ENCODE measurements at places on chromosomes 2 and 18.

DNA sequence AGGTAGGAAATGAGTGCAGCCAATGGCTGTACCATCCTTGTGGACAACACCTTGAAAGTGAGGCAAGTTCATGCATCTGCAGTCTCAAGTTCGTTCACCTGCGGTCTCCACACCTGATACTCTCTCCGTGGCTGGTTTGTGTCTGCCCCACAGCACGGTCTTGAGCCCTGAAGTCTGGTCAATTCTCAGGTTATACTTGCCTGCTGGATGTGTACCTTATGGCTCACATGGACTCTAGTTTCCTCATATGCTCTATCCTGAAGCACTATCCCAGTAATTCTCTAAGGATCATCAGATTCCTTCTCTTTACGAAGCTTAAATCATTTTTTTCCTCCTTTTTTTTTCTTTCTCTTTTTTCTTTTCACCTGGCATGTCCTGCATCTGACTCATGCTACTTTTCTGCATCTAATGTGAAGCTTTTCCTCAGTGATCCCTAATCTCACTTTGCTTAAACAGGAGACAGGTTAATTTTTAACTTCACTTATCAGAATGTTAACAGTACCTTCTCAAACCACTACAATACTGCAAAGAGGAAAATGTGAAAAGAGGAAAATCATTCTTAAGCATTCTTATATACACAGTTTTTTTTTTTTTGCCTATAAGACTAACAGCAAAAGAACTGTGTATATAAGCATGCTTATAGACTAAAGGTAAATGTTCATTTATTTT is 511.2 kb downstream of the SOX11 start:
- DNase-seq: no peak

GRCh38 chr2:216827073-216827720 is 32.7 kb downstream of the TNP1 start:
- DNase-seq: no peak

GRCh38 chr2:58039170-58039611 is 7.4 kb upstream of the VRK2 start:
- no peak for DNase-seq

GRCh38 chr18:75139226-75139911 is 69.6 kb downstream of the PTGR3 start:
- no peak for DNase-seq

DNA sequence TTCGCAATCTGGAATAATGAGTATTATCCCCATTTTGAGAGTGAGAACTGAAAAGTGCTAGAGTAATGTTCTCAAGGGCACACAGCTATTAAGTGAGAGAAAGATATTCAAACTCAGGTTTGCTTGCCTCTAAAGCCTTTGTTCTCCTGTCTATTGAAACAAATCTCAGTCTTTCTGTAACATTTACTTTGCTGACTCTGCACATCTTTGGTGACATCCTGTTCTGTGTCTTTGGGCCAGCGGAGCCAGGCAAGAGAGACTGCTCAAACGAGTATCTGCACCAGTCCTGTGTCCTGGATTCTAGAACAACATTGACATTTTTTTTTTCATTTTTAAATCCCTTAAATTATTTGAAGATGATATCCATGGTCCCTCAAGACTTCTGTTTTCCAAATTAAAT is 1539.2 kb upstream of the PIK3C3 start:
- DNase-seq: no peak
